Esophagus muscularis mucosa (tissue), 4 donors: ENCODE measurements at places on chromosomes 16 and 17. TPM values are rescaled to one million over a fixed set of nuclear protein-coding genes. Genes with fewer than 3 reads are reported as not detected.

DNA sequence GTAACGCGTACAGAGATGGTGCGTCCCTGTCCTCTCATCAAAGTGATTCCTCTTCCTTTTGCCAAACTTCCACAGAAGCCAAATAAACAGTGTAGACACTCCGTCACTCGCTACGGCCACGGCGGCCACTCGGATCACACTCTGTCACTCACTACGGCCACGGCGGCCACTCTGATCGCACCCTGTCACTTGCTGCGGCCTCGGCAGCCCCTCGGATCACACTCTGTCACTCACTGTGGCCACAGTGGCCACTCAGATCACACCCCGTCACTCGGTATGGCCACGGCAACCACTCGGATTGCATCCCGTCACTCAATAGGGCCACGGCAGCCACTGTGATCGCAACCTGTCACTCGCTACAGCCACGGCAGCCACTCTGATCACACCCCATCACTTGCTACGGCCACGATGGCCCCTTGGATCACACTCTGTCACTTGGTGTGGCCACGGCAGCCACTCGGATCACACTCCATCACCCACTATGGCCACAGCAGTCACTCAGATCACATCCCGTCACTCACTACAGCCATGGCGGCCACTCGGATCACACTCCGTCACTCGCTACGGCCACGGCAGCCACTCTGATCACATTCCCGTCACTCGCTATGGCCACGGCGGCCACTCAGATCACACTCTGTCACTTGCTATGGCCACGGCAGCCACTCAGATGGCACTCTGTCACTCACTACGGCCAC, 170.8 kb downstream of the BANP start:
- no peak for DNase-seq
- H3K4me1 ChIP-seq, result peaks cover 12% of the 10 kb centered on the region
- H3K27ac ChIP-seq, result no peak overlapping the region
- H3K36me3 ChIP-seq, result no peaks in the 10 kb centered on the region
- H3K27me3 ChIP-seq, result peaks cover 19% of the 10 kb centered on the region

- H3K27ac ChIP-seq, result no peak overlapping the region
- H3K36me3 ChIP-seq, result no peaks in the 10 kb centered on the region
- H3K27me3 ChIP-seq, result peaks cover 21% of the 10 kb centered on the region
- no peak for DNase-seq
- no peaks in the 10 kb centered on the region for H3K4me1 ChIP-seq
Measured at GRCh38 chr16:17984810-17985209, 351.7 kb downstream of the NPIPA8 start.

DNA sequence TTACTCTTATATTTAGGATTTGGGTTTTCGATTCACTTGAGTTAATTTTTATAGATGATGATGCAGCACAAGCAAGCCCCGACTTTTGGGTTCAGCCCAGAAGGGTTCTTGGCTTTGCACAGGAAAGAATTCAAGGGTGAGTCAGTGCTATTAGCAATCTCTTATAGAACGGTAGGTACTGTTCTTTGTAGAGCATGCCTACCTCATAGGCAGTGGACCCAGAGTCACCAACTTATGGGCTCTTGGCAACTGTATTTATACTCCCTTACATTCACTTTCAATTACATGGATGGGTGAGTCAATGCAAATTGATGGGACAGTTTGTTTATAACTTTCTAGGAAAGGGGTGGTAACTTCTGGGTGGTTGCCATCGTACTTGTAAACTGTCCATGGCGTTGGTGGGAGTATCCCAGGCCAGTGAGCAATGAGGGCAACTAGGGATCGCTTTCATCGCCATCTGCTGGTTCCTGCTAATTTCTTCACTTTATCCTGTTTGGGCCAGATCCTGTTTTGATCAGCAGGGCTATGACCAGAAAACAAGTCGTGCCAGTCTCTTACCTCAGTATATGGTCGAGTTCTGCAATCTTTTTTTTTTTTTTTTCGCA, 362.6 kb downstream of the CNTNAP4 start:
- no peaks in the 10 kb centered on the region for H3K4me1 ChIP-seq
- H3K36me3 ChIP-seq, result no peaks in the 10 kb centered on the region
- H3K27me3 ChIP-seq, result no peaks in the 10 kb centered on the region
- no peak overlapping the region for H3K4me3 ChIP-seq
- H3K27ac ChIP-seq, result no peak overlapping the region
- no peak for DNase-seq

- DNase-seq, result no peak
- no peaks in the 10 kb centered on the region for H3K27me3 ChIP-seq
- no peak overlapping the region for H3K27ac ChIP-seq
Measured at GRCh38 chr17:31299624-31300023, 2.6 kb upstream of the OMG start.

GRCh38 chr16:27431773-27432532, 30.0 kb downstream of the IL21R start:
- DNase-seq, result peak; percentile 53
- no peaks in the 10 kb centered on the region for H3K27me3 ChIP-seq
- no peaks in the 10 kb centered on the region for H3K36me3 ChIP-seq
- no peak overlapping the region for H3K27ac ChIP-seq

DNA sequence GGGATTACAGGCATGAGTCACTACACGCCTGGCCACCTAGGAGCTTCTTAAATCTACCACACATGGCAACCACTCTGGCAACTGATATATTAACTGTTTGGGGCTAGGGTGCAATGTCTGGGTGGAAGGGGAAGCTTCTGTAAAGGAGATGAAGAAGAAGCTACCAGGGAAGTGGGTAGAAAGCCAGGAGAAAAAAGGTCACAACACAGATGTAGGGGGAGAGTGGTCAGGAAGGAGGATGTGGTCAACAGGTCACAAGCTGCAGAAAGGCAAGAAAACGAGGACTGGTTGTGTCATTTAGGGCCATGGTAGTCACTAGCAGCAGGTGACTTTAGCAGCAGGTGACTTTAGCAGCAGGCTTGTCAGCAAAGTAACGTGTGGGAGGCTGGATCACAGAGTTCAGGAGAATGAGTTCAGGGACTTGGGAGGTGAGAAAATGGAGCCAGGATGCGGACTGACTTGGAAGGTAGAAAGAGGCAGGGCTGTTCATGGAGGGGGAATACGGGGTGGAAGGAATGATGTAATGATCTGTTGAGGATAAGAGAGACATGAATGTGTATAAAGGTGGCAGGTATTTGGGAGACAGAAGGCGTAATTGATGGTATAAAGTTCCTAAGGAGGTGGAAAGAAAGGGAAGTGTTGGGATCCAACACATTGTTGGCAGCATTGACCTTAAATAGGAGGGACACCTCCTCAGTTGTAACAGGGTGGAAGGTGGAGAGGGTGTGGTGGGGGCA, 16.3 kb upstream of the WFIKKN2 start:
- no peak overlapping the region for H3K4me3 ChIP-seq
- no peaks in the 10 kb centered on the region for H3K36me3 ChIP-seq
- H3K27me3 ChIP-seq, result no peaks in the 10 kb centered on the region
- H3K4me1 ChIP-seq, result peaks cover 7% of the 10 kb centered on the region
- DNase-seq, result no peak

DNA sequence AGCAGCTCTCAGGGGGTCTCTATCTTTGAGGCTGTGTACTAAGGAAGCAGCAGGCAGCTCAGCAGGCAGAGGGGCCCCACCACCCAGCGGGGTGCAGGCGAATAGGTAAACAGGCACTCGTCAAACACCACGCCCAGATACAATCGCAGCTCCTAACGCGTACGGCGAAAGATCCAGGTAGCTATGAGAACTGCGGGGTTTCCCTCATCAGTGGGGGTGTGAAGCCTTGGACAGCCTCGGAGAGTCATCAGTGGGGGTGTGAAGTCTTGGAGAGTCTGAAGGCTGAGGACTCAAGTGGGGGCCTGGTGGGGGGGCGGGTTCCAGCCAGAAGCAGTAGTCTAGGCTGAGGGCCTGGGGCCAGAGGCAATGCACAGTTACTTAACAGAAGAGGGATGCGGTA, 69.0 kb downstream of the RTN4RL1 start:
- H3K27ac ChIP-seq, result no peak overlapping the region
- H3K4me1 ChIP-seq, result peaks cover 13% of the 10 kb centered on the region
- H3K4me3 ChIP-seq, result no peak overlapping the region
- no peak for DNase-seq
- H3K36me3 ChIP-seq, result no peaks in the 10 kb centered on the region
- H3K27me3 ChIP-seq, result no peaks in the 10 kb centered on the region

DNA sequence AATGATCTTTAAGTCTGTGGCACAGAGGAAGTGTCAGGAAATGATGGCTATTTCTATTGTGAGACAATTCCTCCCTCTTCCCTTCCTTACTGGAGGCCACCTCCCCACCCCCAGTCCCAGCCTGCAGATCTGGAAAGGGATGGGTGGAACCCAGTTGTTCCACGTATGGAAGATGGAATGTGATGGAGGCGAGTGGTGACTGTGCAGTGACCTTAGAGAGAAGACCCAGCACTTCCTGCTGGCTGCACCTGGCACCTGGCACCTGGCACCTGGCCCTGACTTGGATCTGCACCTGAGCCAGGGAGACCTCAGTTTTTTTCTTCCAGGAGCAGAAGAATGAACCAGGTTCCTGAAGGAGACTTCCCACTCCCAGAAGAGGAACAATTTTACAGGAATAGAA, 33.0 kb upstream of the TMC5 start:
- H3K27me3 ChIP-seq, result no peaks in the 10 kb centered on the region
- no peak overlapping the region for H3K4me3 ChIP-seq
- H3K27ac ChIP-seq, result no peak overlapping the region
- H3K4me1 ChIP-seq, result peaks cover 7% of the 10 kb centered on the region
- no peak for DNase-seq
- H3K36me3 ChIP-seq, result no peaks in the 10 kb centered on the region

DNA sequence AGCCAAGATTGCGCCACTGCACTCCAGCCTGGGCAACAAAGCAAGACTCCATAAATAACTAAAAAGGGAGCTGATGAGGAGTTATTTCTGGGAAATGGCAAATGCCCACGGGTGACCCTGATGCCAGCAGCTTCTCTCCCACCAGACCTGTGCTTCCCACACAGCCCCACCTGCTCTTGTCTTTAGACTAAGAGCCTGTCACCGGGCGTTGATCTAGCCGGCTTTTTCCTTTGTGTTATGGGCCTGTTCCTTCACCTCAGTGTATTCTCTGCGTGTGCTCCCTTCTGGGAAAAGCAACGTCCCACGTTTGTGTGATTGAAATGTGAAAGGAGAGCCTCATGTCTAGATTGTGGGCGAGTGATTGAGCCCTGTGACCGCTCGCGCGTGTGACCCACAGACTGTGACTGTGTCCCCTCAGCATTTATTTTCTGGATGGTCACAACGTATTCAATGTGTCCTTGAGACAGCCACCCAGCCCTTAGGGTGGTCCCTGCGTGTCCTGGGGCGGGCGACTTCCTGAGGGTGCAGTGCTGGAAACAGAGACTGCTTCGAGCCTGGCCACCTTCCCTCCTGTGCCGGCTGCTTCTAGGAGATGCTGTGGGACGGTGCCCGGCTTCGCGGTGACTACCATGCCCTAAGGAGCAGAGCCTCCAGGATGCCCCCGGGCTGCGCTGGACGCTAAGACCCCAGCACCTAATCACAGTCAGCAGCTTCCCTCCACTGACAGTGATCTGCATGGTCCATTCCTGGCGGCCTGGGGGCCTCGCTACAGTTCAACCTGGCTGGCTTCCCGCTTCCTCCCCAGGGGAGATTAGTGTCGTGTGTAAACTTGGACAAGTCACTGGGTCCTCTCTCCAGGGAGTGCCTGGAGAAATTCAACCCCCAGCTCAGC, 7.8 kb upstream of the RNPS1 start:
- H3K27ac ChIP-seq, result no peak overlapping the region
- H3K4me3 ChIP-seq, result no peak overlapping the region
- no peaks in the 10 kb centered on the region for H3K27me3 ChIP-seq
- H3K36me3 ChIP-seq, result peaks cover 10% of the 10 kb centered on the region
- no peak for DNase-seq

- DNase-seq, result no peak
- no peak overlapping the region for H3K27ac ChIP-seq
- H3K4me3 ChIP-seq, result no peak overlapping the region
- no peaks in the 10 kb centered on the region for H3K27me3 ChIP-seq
- H3K4me1 ChIP-seq, result no peaks in the 10 kb centered on the region
Measured at GRCh38 chr17:71099003-71099714, 929.8 kb downstream of the KCNJ2 start.

- H3K27ac ChIP-seq, result no peak overlapping the region
- DNase-seq, result no peak
- H3K36me3 ChIP-seq, result no peaks in the 10 kb centered on the region
- peaks cover 45% of the 10 kb centered on the region for H3K4me1 ChIP-seq
- H3K4me3 ChIP-seq, result no peak overlapping the region
Measured at GRCh38 chr17:49748791-49749190, 15.1 kb downstream of the FAM117A start.

The KRTAP9-8 gene
- total RNA-seq, result not detected

The C17orf78 gene
- not detected for total RNA-seq

The SMIM36 gene
- not detected for total RNA-seq

The CA5A gene
- not detected for total RNA-seq

The MYH3 gene
- 0.83 TPM for total RNA-seq

The RUNDC3A gene
- total RNA-seq, result 0.42 TPM

The NUDT7 gene
- 12.1 TPM for total RNA-seq

The GNG13 gene
- total RNA-seq, result not detected
